Hepatic stellate cell (primary cell): ENCODE measurements at places on chromosomes 5 and 9.

GRCh38 chr5:3075309-3075708 lies 323.8 kb upstream of the IRX2 start:
- no peak for DNase-seq

- DNase-seq: no peak
Observed at GRCh38 chr9:4781408-4781807, 11.3 kb upstream of the RCL1 start.

- peak; percentile 14 for DNase-seq
Observed at GRCh38 chr5:79512471-79513307, 1.2 kb downstream of the HOMER1 start.

DNA sequence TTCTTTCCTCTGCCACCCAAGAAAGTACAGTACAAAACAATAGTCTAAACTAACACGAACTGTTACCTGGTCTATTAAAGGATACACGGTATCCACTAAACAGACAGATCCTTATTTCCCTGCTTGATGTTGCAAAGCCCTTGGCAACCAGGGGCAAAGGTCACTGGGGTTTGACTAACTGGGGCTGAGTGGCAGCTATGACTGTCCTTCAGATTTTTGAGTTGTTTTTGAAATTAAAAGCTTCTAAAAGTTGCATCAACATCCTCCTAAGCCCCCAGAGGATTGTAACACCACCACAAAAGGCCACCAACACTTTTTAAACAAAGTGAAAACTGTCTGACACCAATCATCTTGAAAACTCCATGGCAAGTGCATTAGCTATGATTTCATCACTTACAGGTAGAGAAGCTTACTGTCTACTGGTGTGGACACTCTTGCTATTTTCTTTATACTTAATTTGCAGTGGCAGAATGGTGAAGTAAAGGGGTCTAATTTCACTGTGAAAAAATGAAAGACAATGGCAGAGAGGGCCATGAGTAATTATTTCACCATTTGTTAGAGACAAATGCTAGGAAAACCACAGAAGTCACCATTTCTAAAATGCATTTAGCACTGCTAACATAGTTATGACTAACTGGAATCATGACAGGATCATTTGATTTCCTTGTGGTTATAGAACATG lies 292.4 kb downstream of the EFNA5 start:
- DNase-seq: no peak

DNA sequence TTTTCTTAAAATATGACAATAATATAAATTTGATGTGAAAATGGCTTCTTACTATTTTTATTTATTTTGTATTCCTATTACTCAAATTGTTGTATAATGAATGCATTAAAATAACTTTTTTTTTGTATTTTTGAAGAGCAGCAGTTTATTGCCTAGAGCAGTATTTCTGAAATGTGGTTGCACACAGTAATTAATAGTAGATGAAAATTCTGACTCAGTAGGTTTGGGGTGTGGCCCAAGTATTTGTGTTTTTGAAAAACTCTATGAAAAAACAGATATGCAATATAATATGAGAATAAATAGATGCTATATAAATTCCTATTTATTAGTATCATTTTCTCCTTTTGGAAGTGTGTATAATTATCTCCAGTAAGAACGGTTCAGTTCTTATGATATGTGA lies 2225.3 kb upstream of the C9orf72 start:
- no peak for DNase-seq

DNA sequence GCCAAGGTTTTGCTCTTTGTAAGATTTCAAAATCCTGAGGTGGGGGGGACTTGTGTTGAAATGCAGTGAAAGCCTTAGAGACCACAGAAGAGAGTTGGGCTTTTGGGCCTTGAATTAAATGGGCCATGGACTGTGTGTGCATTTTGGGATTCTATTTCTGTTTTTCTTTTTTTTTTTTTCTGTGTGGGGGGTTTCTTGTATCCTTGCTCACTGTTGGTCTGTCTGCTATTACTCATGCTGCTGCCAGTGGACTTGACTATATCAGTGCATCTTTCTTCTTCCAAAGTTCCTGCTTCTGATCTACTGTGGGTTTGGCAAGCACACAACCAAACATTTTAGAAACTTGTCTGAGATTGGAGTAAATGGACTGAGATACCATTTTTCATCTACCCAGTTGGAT lies 344.9 kb downstream of the ARL15 start:
- DNase-seq: no peak

- peak; percentile 61 for DNase-seq
Observed at GRCh38 chr5:13664377-13664776, 280.1 kb downstream of the DNAH5 start.

DNA sequence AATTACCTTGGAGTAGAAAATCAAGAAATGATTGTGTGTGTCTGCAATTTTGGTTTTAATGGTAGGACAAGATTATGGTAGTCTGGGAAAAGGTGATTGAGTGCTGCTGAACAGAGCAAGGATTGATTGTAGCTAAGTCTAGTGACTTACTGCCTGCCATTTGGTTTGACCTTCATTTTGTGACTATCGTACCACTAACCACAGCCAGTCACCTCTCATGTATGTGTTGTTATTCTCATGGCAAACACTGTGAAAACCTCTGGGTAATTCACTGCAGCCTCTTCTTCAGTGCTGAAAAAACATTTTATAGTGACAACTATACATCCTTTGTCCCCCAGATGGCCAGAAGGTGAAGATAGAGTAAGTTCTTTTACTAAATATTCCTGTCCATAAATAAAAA lies 37.5 kb downstream of the CTNNA1 start:
- peak; percentile 18 for DNase-seq

DNA sequence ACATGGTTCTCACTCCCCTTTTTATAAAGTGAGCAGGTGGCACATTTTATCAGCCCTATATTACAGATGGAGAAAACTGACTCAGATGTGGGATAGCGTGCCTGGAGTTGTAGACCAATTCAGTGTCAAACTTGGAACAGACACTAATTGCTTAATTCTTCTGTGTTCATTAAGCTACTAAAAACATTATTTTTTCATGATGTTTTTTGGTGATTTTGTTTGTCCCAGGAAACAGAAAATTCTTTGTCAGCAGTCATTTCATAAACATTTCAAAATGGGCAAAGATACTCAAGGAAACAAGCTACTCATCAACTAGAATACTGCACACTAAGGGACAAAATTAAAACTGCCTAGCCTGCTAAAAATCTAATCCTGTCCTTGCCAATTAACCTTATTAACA lies 2.2 kb downstream of the ABHD17B start:
- no peak for DNase-seq

- no peak for DNase-seq
Observed at GRCh38 chr5:133846478-133847226, 121.8 kb downstream of the C5orf15 start.

- no peak for DNase-seq
Observed at GRCh38 chr5:113281194-113281593, 153.6 kb downstream of the TSSK1B start.

GRCh38 chr9:37038302-37038942 lies 4.4 kb upstream of the PAX5 start:
- no peak for DNase-seq

- DNase-seq: peak; percentile 21
Observed at GRCh38 chr5:143016777-143017516, 246.8 kb downstream of the ARHGAP26 start.

- no peak for DNase-seq
Observed at GRCh38 chr9:698276-698675, 143.2 kb upstream of the DMRT1 start.

DNA sequence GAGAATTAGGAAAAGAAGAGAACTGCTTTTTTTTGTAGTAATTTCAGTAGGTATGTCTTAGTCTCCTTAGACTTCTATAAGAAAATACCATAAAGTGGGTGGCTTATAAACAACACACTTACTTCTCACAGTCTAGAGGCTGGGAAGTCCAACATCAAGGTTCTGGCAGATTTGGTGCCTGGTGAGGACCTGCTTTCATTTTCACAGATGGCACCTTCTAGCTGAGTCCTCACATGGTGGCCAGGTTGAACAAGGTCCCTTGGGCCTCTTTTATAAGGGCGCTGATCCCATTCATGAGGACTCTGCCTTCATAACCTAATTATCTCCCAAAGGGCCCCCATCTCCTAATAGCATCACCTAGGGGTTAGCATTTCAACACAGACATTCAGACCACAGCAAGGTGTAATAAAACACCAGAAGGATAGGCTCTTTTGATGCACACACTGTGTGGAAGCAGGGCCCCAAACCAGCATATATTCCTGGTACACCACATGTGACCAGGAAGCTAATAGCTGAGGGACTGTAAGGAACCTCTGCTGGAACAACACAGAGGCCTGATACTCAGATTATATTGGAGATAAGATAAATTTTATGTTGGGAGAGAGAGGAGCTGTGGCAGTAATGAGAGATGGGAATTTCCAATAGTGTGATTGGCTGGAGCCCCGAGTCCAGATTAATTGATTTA lies 384.9 kb downstream of the RAB3C start:
- DNase-seq: no peak

DNA sequence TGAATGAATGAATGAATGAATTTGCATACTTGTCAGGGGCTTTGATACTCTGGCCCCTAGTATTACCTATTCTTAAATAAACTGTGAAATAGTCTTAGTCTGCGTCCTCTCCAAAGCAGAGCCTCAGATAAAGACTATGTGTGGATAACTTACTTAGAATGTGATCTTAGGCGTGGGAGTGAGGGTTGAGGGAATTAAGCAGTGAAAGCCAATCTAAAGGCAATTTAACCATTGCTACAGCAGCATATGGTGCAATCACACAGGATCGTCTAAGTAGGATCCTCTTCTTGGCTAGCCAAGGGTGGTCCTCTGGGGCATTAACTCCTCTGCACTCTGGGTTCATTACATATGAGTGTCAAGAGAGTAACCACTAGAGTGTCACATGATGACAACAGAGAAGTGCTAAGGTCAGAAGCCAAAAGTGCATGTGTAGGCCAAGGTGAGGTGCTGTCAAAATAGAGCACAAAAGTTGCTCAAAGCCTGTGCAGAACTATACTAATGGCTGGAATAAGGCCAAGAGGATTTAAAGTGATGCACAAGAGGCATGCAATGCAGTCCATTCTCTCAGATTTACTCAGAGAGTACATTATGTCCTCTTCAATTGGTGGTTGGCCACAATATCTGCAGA lies 274.4 kb upstream of the SEMA6A start:
- no peak for DNase-seq

- DNase-seq: no peak
Observed at GRCh38 chr9:98220911-98221310, 28.5 kb upstream of the CORO2A start.

DNA sequence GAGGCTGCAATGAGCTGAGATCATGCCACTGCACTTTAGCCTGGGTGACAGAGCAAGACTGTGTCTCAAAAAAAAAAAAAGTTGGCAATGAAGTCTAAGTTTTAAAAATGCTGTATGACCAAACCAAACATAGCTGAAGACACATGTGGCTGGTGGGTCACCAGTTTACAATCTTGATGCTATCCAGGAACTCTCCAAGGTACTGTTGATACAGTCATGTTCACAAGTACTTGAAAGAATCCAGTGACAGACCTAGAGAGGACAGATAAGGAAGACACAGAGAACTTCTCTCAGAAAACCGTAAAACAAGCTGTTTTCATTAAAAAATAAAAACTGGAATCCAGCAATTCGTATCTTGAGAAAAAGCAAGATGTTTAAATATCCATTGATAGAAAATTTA lies 95.7 kb downstream of the ACTBL2 start:
- DNase-seq: peak; percentile 47

GRCh38 chr5:127015716-127016115 lies 14.6 kb downstream of the MARCHF3 start:
- DNase-seq: no peak

DNA sequence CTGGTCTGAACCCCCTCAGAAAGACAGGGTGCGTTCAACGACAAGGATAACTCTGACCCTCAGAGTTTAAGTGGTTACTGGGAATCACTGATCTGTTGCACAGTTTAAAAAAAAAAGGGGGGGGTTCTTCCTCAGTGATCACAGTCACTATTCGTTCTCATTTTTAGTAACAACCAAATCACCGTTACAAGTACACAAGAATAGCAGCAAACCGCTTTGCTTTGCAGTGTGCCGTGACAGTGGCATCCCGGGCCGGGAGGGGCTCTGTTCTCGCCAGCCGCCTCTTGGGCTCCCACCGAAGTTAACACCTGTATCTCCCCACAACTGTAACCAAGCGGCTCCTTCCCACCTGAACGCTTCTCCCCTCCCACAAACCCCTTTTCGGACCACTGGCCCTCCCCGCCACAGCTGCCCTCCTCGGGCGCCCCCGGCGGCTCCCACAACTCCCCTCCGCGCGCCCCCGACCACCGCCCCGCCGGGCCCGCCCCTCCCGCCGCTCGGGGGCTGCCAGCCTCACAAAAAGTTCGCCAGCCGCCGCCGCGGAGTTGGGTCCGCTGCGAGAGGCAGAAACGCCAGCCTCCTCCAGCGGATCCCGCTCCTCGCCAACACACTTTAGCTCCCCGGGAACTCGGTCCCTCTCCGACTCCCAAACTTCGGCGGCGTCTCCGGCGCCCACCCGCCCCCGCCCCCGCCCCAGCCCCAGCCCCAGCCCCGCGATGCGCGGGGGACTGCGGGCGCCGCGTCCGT lies 1.2 kb downstream of the SSBP2 start:
- DNase-seq: no peak

DNA sequence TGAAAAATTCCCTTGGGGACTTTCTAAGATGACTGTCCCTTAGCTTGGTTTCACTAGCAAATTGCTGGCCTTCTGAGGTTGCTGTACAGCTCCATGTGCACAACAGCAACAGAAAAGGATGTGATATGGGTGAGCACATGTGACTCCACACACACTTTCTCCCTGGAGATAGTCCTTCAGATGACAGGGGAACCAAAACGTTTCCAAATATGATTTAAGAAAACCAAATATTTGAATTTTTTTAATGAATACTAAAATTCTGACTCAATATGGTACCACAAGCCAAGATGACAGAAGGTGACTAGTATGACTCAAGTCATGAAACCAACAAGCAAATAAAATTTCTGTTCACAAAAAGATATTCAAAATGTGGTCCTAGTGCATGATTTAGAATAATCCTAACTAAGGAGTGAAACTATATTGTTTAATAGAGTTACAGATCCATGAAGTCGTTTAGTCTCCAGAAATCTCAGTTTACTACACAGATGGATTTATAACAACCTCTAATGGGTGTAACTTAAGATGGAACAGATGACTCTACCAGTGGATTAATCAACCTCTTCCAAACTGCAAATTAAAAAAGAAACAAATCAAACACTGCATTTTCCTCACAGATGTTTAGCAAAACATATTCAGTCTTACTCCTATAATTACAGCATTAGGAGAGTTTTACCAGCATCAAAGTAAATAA lies 144.8 kb upstream of the PIK3R1 start:
- no peak for DNase-seq

- no peak for DNase-seq
Observed at GRCh38 chr5:150175536-150175935, 9.0 kb downstream of the CDX1 start.

GRCh38 chr5:171506951-171507350 lies 87.5 kb downstream of the FGF18 start:
- DNase-seq: no peak

GRCh38 chr9:83154821-83155220 lies 91.9 kb upstream of the RASEF start:
- no peak for DNase-seq

DNA sequence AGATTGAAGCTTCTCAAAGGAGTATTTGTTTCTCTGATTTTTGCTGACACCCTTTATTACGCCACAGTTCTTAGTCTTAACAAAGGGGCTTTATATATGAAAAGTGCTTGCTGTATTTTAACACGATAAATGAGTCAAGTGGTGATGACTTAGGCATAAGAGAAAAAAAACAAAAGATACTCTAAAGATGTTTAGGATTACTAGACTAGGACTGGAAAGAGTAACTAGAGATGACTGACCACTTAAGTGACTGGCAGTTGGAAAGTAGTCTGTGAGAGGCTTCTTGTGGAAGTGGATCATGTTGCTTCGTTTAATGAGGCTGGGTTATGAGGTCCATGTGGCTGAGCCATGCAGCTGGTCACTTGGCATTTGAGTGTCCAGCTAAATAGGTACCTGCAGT lies 69.4 kb upstream of the ACTBL2 start:
- no peak for DNase-seq
